Ureter (tissue), 1 donor: ENCODE measurements at places on chromosomes 16 and 17. TPM values are rescaled to one million over a fixed set of nuclear protein-coding genes. Genes with fewer than 3 reads are reported as not detected.

Gene CA4
- total RNA-seq, result 1.5 TPM

Gene RPGRIP1L
- total RNA-seq, result 14.1 TPM

Gene CCDC137
- 19.2 TPM for total RNA-seq

Gene TMEM204
- total RNA-seq, result 32.8 TPM

Gene OR1A2
- total RNA-seq, result not detected

Gene PDE6G
- total RNA-seq, result not detected

Gene FOXL1
- 10.9 TPM for total RNA-seq

Gene CA5A
- total RNA-seq, result not detected

Gene NHERF2
- 106 TPM for total RNA-seq

Gene KRTAP1-1
- total RNA-seq, result not detected

Gene ITGAX
- total RNA-seq, result 9.6 TPM

Gene KIF2B
- total RNA-seq, result not detected

GRCh38 chr17:37261286-37261685, 114.5 kb upstream of the C17orf78 start:
- no peak for DNase-seq

DNA sequence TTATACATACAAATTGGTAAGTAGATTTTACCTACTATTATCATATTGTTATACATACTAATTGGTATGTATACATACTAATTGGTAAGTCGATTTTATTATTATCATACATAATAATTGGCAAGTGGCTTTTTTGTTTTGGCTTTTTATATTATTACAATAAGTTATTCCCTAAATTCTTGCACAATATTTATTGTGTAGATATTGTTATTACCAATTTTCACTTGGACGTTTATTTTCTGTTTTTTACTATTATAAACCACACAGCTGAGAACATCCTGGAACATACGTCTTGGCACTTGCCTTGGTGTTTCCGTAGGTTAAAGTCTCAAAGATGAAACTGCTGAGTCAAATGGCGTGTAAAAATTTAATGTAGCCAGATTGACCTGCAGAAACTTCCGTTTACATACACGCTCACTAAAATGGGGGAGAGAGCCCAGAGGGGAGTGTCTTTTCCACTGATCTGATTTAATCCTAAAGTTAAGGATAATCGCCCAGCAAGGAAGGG, 18.9 kb downstream of the GNGT2 start:
- DNase-seq, result no peak

- DNase-seq, result no peak
Observed at GRCh38 chr17:60959011-60959410, 281.4 kb downstream of the BCAS3 start.

GRCh38 chr17:62819511-62820221, 11.6 kb upstream of the MARCHF10 start:
- DNase-seq, result peak; percentile 82

- no peak for DNase-seq
Observed at GRCh38 chr16:88843256-88843655, 13.5 kb downstream of the GALNS start.

GRCh38 chr16:85288869-85289660, 176.8 kb upstream of the CIBAR2 start:
- no peak for DNase-seq

DNA sequence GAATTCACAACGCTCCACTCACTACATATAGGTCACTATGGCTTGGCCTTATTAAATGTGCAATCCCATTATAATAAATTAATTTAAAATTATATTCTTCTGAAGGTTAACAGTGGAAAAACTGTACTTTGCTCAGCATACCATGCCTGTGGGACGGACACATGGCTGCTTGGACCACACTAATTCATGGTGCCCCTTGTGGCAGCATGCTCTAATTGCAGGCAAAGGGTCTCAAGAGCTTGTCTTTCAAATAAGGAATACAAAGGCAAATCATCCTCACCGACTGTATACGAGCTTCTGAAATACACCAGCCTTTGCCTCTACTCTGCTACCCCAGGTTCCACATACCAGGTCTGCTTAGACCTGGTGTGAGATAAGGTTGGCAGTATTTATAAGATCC, 11.7 kb downstream of the SMPD3 start:
- DNase-seq, result no peak

DNA sequence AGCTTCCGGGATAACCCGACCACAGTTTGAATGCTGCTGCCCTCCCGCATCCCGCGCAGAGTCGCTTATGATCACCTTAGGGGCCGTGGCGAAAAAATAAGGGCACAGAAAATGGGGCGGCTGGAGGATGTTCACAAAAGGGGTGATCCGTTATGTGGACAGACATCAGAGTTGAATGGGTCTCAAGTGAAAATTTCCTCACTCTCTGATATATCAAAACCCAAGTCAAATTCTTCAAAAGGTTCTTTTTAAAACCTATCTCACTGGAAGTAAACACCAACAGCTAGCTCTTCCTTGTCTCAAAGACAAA, 400 bp upstream of the CEP112 start:
- DNase-seq, result no peak

DNA sequence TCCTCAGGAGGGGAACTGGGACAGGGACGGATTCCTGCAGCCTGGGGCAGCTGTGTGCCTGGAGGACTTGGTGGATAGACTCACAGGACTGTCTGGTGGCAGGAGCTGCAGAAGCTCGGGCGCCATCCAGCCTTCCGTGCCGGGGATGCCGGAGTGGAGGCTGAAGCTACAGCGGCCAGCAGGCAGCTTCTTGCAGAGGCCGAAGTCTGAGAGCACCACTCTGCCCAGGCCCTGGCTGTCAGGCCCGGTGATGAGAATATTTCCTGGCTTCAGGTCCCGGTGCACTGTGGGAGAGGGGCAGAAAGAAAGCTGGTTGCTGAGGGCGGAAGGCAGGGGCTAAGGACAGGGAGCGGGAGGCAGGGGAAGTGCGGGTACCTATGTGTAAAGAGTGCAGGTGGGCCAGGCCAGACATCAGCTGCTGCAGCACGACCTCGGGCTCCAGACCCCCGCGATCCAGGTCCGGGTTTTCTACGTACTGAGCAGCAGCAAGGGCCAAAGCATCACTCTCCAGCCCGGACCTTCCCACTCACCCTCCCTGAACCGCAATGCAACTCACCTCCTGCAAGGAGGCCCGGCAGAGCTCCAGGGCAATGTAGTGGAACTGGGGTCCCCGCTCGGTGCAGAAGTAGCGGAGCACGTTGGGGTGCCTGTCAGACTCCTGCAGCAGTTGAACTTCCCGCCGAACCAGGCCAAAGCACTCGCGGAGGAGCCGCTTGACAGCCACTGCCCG, 16.1 kb downstream of the PLK1 start:
- no peak for DNase-seq

GRCh38 chr16:64957246-64957645, 164.6 kb downstream of the CDH11 start:
- no peak for DNase-seq

DNA sequence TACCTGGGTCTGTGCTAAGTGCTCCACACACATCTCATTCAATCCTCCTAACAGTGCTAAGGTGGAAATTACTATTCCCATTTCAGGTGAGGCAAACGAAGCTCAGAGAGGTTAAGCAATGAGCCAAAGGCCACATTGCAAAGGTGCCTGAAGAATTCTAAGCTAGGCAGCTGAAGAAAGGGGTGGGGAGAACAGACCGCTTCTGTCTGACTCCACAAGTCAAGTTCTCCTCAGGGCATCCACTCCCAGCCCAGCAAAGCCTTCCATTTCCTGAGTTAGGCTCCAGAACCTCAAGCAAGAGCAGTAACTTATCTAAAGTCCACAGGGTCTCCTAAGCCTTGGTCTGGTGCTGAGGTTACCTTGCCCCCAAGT, 27.0 kb upstream of the MRPS23 start:
- DNase-seq, result no peak

GRCh38 chr16:24978370-24978914, 36.7 kb downstream of the ARHGAP17 start:
- no peak for DNase-seq

DNA sequence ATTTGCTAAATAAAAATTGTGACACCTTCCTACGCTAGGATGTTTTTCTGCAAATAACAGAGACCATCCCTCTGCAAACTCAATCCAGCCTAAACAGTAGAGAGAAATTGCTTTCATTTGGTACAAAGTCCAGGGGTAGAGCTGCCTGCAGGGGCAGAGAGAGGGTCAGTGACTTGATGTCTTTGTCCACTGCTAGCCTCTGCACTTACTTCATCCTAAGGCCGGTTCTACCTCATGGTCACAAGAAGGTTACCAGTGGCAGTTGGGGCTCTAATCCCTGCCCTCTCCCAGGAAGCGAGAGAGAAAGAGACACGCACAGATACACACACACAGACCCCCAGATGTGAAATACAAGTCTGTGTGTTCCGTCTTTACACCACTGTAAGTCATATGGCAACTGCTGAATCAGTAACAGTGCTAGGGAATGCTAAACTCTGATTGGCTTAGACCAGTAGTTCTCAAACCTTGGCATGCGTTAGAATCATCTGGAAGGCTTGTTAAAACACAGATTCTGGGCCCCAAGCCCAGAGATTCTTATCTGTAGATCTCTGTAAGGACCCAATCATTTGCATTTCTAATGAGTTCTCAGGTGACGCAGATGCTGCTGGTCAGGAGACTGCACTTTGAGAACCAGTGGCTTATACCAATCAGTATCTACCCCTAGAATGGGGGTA, 13.1 kb upstream of the LPCAT2 start:
- peak; percentile 59 for DNase-seq

GRCh38 chr16:61261315-61261714, 774.9 kb downstream of the CDH8 start:
- no peak for DNase-seq

- DNase-seq, result no peak
Observed at GRCh38 chr17:8934346-8934745, 31.2 kb downstream of the PIK3R5 start.

DNA sequence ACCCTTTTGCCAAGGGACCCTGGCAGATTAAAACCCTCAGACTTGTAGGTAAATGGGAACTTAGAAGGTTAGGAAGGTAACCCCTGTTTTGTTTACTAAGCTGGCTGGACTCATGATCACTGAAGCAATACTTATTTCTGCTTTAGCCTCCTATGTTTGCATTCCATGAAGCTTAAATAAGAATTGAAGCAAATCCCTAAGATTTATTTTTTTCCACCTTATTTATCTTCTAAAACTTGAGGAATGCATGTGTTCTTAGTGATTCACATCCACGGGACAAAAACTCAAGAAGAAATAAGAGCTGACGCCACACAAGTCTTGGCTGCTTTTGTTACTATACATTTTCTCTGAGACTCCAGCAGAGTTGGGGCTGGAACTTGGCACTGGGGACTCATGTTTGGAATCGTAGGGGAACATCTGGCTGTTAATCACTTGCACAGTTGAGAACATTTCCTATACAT, 35.5 kb downstream of the CLUAP1 start:
- no peak for DNase-seq

DNA sequence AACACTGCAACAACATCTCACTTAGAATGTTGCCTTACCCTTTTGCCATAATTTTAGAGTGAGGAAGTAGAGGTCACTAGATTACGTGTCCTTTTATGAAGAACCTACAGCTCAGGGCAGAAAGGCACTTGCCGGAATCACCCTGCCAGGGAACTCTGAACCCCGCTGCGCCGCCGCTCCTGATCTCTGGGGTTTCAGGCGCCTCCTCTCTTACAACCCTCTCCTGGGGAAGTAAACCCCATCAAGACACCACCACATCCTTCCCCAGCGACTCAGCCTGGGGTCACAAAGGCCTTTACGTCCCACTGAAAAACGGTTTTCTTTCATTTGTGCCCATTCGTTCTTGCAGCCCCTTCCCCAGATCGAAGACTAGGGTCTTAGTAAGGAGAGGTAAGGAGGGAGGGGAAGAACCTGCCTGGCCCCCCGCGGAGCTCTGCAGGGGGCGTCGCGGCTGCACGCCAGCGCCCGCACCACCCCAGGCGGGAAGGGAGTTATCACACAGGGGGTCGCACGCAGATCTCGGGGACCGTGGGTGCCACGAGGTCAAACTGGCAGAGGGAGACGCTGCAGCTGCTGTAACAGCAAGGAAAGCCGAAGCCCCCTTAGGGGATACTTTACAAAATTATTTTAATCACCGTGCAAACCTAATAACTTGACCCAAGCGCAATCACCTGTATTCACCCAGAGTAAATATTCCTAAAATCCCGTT, 1.0 kb upstream of the HLF start:
- DNase-seq, result no peak

DNA sequence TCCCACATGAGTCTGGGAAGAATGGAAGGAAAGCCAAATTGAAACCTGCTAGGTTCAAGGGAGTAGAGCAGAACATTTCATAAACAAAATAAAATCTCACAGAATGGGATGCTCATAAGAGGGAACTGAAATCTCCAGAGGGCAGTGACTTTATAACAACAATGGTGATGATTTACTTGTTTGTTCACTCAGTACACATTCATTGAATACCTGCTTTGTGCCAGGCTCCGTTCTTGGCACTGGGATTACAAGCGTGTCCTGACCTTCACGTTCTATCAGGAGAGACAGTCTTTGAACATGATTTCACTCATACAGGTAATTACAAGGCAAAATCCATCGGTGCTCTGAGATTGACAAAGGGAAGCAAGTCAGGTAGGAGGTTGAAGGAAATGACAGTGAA, 356.3 kb downstream of the HAPSTR1 start:
- no peak for DNase-seq

GRCh38 chr16:4261557-4262172, 11.2 kb downstream of the TFAP4 start:
- no peak for DNase-seq

DNA sequence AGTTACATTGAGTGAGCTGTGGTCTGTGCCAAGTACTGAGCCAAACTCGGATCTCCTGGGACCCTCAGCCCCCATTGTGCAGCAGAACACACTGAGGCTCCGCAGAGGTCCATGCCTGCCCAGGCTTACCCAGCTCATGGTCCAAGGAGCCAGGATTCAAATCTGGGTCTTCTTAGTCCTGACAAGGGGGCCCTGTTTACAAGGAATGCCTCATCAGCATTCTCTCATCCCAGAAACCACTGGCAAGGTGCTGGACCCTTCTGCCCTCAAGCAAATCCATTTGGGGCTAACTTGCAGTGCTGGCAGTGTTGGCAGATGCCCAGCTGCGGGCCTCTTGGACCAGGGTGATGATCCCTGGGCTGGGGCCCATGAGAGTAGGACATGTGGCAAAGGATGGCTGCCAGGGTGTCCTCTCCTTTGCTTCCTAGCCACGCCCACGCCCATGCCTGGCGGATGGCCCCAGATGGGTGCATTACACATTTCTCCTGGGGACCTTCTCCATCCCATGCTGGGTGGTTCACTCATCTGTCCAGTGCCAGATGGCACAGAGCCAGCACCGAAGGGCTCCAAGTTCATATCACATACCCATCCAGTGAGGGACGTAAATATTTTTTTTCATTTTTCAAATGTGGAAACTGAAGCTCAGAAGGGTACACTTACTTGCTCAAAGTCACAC, 117.7 kb downstream of the CMIP start:
- DNase-seq, result no peak

- no peak for DNase-seq
Observed at GRCh38 chr16:26464576-26465266, 602.0 kb upstream of the C16orf82 start.

GRCh38 chr17:81334987-81335772, 40.1 kb upstream of the SLC38A10 start:
- no peak for DNase-seq

- no peak for DNase-seq
Observed at GRCh38 chr17:40533896-40534295, 31.4 kb downstream of the CCR7 start.

- peak; percentile 74 for DNase-seq
Observed at GRCh38 chr16:88527186-88527936, 42.8 kb upstream of the ZC3H18 start.
